ENCODE measurements at places on chromosomes 11 and 22.

- DNase-seq, result no peak
Observed at GRCh38 chr22:39728236-39728860, 157.8 kb downstream of the CACNA1I start.

DNA sequence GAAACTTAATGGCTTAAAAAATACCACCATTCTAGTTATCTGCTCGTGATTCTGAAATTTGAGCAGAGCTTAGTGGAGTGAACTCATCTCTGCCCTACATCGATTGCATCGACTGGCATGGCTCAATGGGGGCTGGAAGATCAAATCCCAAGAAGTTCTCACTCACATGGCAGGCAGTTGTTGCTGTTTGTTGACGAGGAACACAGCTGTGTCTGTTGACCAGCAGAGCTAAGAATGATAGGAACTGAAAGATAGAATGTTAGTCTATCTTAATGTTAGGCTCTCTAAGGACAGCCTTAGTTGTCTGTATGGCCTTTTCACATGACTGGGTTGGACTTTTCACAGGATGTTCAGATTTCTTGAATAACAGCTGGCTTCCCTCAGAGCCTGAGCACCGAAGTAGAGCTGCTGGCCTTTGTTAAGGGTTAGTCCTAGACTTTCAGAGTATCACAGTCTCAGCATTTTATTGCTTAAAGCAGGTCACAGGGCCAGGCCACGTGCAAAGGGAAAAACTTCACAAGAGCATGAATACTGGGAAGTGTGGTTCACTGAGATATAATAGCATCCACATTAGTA is 31.6 kb upstream of the IZUMO1R start:
- DNase-seq, result no peak

DNA sequence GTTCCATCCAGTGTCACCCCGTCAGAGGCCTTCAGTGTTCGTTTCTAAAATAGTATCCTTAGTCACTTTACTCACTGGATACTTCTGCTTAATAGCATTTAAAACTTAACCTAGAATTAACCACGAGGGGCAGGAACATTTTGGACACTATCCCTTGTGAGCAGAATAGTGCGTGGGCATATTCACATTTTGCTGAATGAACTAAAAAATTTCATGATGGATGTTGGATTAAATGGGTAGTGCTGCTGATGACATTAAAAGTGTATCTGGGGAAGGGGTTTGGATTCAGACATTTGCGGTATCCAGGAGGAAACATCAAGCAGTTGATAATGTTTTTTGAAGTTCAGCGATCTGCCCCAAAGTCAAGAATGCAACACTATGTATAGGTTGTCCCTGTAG is 750 bp upstream of the NAT10 start:
- no peak for DNase-seq

- no peak for DNase-seq
Observed at GRCh38 chr22:44496844-44497217, 1.2 kb downstream of the RTL6 start.

DNA sequence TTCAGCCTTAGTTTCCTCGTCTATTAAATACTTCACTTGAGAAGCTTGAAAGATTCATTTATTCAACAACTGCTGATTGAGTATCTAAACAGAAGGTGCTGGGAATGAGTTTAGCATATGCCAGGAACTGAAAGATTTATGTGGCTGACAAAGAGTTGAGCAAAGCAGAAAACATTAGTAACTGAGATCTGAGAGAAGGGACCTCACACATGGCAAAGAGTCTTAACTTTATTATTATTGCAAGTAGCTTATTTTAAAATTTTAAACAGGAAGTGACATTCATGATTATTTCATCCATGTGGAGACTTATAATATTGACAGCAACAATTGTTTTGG is 133.6 kb downstream of the CASP12 start:
- DNase-seq, result no peak

GRCh38 chr22:49234459-49234858 is 593.2 kb downstream of the BRD1 start:
- DNase-seq, result no peak

GRCh38 chr11:68839054-68839865 is 2.5 kb downstream of the CPT1A start:
- peak; percentile 98 for DNase-seq
